Hematopoietic multipotent progenitor cell treated with erythropoietin and hydrocortisone succinate and interleukin-3 and kit ligand, for 8 days (in vitro differentiated cells): ENCODE measurements at places on chromosomes 6 and 20.
A peak's percentile ranks its signal among the peaks of the same experiment; 100 is the strongest.

- DNase-seq: no peak
These were observed 51.1 kb downstream of the ENPP1 start for GRCh38 chr6:131858765-131859415.

DNA sequence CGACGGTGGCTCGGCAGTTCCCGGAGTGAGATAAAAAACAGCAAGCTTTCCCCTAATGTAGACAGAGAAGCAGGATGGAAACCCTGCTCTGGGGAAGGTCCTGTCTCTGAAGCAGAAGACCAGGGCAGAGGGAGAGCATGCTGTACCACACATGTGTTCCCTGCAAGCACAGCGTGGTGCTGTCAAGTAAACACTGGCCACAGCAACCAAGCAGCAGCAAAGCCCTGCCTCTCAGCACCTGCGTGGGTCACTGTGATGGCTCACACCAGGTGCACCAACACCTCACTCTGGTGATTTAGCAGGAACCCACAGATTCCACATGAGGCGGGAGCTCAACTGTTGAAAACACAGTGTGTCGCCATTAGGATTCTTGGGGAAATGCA, 65.2 kb upstream of the TXNDC5 start:
- no peak for DNase-seq

GRCh38 chr20:16393836-16394235, 179.4 kb downstream of the KIF16B start:
- no peak for DNase-seq

GRCh38 chr20:36873498-36874189, 2.3 kb upstream of the TLDC2 start:
- DNase-seq: peak; percentile 25

DNA sequence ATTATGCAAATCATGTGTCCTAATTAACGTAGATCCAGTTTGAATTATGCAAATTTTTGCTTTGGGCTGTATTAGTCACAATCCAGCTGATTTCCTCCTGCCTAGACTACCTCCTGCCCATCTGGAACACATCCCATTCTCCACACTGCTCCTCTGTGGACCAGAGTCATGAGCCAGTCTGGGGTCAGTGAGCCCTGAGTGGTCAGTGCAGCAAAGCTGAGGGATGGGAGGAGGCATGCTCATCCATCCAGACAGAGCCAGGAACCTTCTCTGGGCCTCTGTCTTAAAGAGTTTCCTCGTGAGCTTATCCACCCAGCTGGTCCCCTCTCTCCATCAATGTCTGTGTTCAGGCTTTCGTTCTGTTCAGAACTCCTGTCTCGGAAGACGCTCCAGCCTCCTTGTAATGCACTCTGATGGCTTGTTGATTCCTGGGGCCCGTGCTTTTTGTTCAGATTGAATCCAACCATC, 747.8 kb downstream of the PTPRT start:
- no peak for DNase-seq

- DNase-seq: no peak
These were observed 30.2 kb upstream of the IL17A start for GRCh38 chr6:52155791-52156576.

GRCh38 chr6:35496036-35496840, 641 bp downstream of the TEAD3 start:
- DNase-seq: no peak

- no peak for DNase-seq
These were observed 124.0 kb downstream of the PLCB1 start for GRCh38 chr20:8255945-8256632.

DNA sequence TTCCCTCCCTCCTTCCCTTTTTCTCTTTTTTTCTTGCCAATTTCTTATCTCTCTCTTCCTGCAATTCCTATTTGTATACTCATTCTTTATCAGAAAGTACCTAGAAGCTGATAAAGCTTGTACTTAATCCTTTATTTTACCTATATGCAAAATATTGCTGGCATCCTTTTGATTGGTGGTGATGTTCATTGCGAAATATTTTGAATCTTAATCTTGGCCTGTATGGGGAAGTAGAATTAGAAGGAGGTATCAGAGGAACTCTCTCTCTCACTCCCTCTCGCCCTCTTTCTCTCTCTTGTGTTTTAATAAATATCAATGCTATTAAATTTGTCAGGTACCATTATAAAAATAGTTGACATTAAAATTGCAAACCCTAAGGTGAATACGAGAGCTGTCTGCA, 52.8 kb downstream of the UST start:
- no peak for DNase-seq

GRCh38 chr6:5054245-5054873, 30.8 kb upstream of the PPP1R3G start:
- DNase-seq: no peak

DNA sequence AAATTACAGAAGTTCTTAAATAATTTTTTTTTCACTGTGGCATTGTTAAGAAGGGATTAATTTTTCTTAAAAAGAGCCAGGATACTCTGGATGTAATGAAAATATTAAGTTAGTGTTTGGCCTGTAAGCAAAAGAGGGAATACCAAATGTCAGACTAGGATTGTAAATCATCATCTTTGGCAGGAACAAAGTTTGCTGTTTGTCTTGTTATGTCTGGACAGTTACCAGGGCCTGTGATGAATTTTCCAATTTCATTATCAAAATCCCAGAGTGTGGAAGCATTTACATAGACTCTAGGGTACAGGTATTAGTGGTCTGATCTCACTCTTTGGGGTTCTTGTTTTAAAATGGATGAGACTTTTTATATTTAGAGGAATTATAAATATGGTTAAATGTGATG, 26.1 kb downstream of the CEP57L1 start:
- DNase-seq: no peak

DNA sequence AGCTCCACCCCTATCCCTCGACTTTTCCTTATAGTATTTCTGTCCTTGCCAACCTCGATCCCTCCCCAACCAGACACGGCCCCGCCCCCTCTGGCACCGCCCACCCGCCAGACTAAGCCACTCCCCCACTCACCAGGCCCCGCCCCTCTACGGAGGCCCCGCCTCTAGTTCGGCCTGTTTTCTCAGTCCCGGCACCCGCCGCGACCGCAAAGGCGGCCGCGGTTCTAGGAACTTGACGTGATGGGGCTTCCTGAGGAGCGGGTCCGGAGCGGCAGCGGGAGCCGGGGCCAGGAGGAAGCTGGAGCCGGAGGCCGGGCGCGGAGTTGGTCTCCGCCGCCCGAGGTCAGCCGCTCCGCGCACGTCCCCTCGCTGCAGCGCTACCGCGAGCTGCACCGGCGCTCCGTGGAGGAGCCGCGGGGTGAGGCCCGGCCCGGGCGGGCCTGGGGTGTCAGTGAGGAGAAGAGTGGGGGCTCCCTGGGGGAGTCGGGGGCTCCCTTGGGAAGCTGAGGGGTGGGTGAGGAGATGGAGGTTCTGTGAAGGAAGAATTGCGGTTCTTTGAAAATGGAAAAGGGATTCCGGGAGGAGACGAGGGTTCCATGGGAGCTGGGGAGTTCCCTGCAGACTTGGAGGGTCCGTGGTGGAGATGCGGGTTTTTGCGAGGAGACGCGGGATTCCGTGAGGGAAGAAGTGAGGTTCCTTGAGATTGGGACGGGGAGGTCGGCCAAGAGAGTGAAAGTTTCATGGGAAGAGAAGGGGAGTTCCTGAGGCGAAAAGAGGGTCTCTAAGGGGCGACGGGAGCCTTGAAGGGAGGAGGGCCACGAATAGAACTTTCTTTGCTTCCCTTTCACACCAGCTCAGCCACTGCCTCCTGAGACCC, at the start of gene ACSS2:
TSS of gene ACSS2 (plus strand) at position 207 of the 877 bp plus-strand sequence. CDS start at position 241, 34 bp downstream.
- DNase-seq: no peak

DNA sequence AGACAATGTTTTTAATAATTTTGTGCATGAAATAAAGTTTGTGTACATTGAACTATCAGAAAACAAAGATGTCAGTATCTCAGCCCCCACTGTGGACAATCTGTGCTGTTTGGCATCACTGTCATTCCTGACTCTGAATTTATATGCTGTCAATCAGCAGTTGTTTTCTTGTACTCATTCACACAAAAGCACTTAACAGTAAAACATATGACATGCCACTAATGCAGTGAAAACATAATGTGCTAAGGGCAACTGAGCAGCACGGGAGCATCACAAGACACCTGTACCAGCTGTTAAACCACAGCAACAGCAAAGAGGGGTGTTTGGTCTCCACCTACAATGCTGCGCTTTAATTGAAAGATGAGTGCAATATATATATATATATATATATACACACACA, 647.8 kb upstream of the SLC35B3 start:
- no peak for DNase-seq

DNA sequence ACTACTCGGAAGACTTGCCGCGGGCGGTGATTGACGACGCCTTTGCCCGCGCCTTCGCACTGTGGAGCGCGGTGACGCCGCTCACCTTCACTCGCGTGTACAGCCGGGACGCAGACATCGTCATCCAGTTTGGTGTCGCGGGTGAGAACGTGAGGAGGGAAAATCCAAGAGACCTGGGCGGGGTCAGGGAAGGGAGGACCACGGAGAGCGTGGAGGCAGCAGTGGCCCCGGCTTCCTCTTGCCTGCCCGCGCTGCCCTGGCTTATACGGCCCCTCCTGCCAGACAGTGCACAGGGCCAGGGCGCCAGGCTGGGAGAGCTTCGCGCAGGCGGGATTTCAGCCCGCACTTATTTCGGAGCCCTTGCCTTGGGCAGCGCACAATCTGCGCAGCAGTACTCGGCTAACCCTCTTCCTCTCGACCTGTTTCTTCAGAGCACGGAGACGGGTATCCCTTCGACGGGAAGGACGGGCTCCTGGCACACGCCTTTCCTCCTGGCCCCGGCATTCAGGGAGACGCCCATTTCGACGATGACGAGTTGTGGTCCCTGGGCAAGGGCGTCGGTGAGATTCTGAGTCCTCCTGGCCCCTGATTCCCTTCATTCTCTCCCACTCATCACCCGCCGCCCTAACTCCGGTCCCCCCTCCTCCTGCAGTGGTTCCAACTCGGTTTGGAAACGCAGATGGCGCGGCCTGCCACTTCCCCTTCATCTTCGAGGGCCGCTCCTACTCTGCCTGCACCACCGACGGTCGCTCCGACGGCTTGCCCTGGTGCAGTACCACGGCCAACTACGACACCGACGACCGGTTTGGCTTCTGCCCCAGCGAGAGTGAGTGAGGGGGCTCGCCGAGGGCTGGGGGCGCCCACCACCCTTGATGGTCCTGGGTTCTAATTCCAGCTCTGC, 2.0 kb downstream of the MMP9 start:
- DNase-seq: no peak

- peak; percentile 60 for DNase-seq
These were observed 1.3 kb upstream of the TAF4 start for GRCh38 chr20:62066983-62067433.
